SIG-M5 (cell line): ENCODE measurements at places on chromosomes 5 and 9.

- no peak for DNase-seq
These were observed 39.5 kb upstream of the PHF2 start for GRCh38 chr9:93536874-93537273.

GRCh38 chr9:68951879-68952659, 61.8 kb downstream of the PRKACG start:
- DNase-seq = peak; percentile 11

GRCh38 chr9:109779711-109780452, at the start of gene PALM2AKAP2:
Gene PALM2AKAP2, plus strand, starts transcription at chr9:109780198. Its CDS starts 291 bp downstream, at chr9:109780489.
- DNase-seq = no peak

- DNase-seq = no peak
These were observed 3.2 kb upstream of the C5orf63 start for GRCh38 chr5:127076315-127077129.

- DNase-seq = no peak
These were observed 68.1 kb downstream of the MEGF10 start for GRCh38 chr5:127358740-127359139.

DNA sequence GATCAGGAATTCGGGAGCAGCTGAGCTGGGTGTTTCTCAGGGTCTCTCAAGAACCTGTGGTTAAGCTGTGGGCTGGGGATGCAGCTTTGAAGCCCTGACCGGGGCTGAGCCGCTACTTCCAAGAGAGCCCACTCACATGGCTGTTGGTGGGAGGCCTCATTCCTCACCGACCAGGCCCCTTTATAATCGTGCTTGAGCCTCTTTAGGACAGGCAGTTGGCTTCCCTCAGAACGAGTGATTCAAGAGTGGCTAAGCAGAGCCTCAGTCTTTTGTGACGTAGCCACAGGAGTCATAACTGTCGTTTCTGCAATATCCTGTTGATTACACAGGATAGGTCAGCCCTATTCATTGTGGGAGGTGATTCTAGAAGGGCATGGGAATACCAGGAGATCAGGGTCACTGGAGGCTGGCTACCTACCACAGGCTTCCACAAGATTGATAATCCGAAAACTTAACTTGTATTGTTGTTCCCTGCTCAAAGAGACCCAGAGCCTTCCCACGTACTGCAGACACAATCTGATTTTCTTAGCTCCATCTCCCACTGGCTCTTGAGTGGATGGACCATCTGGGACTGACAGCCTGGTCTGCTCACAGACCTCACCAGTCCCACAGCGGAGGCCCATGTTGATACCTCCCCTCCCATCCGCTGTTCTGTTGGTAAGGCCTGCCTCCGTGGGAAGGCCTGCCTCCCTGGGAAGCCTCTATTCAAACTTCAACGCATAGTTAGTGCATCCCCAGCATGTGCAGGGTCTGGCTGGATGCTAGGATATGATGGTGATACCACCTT, 3.0 kb upstream of the ERGIC1 start:
- no peak for DNase-seq

- no peak for DNase-seq
These were observed 97.8 kb downstream of the MAST4 start for GRCh38 chr5:66694036-66694435.

DNA sequence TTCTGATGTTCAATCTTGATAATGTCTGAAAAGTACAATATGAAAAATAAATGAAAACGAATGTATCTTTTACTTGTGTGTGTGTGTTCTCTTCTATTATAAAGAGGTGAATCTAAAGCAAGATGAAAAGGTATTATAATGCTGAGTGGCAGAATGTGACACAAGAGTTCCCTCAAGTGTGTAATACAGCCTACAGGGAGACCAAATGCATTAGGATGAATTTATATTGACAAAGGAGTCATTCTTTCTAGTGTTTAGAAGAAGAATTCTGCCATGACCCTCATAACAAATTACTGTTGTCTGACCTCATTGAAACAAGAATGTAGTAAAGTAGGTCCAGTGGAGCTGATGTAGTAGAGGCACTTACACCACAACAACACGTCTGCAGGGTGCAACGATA, 1119.0 kb upstream of the CDH10 start:
- no peak for DNase-seq

- peak; percentile 20 for DNase-seq
These were observed 159.9 kb downstream of the FANCC start for GRCh38 chr9:95157481-95158151.

- no peak for DNase-seq
These were observed 42.3 kb upstream of the MUSK start for GRCh38 chr9:110626101-110626829.

DNA sequence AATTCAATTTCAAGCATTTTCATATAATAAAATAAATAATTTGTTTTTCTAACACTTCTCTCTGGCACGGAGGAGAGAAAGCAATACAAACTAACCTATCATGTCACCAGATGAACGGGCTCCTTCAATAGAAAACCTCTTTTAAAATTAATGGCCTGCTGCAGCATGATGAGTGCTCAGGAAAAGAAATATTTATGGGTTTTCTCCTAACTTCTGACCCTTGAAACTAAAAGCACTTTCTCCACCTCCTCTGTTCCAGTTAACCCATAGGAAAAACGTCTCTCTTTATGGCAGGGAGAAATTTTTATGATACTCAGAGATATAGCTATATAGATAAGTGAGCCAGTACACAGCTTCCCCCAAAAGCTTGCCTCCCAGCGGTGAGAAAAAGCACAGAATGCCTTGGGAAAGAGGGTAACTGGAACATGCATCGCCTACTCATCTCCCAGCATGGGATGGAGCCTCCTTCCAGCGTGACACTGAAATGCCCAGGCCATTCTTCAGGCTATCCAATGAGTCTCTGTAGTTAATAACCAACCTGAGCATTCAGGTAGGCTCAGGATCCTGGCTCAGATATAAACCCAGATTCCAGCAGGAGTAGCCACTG, 963.0 kb upstream of the DMAC1 start:
- DNase-seq = no peak

GRCh38 chr5:113489299-113489698, 1.0 kb upstream of the MCC start:
- DNase-seq = peak; percentile 94

DNA sequence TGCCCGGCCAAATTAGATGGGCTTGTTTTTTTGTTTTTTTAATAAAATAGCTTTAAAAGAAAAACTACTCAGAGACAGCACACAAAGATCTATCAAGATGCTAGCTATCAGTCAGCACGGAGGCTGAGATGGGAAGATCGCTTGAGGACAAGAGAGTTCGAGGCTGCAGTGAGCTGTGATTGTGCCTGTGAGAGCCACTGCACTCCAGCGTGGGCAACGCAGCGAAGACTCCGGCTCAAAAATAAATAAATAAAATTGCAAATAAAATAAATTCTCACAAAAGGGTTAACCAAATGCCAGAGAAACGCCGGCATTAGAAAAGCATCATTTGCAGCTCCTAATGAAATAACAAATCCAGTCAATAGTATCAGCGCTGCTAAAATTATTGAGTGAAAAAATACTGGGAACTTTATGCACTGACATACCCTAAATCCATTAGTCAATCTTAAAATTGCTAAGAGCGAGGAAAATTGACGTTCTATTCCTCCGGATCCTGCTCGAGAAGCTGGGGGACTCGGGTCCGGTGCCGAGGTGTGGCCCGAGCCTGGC, 681 bp downstream of the CPLANE1 start:
- DNase-seq = no peak

DNA sequence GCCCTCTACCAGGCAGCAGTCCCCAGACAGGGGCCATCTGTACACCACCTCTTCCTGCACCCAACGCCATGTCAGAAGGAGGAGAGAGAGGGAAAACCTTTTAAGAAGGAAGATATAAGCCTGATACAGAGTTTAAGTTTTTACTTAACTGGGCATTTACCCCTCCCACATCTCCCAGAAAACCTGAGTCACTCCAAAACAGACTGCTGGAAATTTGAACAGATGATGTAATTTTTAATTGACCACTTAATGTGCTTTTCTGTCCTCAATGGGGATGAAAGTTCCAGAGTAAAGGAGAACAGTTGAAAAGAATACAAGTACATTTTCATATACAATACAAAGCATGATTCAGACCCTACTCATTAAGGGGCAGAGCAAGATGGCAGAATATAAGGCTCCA, 63.9 kb downstream of the TTC39B start:
- DNase-seq = no peak

DNA sequence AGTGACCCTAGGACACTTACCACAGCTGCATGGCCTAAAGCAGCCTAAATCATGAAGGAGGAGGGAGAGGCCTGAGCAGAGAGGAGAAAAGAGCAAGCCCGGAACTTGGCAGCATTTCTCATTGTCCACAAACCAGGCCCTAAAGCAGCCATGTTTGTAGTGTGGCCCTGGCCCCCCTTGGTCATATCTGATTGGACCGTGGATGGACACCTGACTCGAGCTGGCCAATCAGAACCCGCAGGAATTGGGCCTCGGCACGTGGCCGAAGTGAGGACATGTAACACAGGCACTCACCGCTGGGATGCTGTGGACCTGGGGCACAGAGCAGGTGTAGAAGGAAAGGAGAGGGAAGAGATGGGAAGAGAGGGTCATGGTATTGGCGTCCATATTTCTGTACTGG, 56.9 kb downstream of the ASS1 start:
- DNase-seq = no peak

DNA sequence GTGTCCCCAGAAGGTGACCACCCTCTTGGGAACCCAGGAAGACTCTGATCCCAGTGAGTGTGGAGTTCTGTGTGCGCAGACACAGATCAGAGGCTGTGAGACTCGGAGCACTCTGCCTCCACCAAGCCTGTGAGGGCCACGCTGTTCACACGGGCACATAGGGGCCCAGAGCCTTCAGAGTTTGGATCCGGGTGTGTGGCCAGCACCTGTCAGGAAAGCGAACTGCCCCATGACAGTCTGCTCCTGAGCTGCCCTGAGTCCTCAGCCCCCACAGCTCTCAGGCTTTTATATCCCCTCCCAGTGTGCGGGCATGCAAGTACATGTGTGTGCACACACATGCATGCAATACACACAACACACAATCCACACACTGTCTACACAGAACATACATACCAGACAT, 161.8 kb upstream of the IRX2 start:
- DNase-seq = no peak

DNA sequence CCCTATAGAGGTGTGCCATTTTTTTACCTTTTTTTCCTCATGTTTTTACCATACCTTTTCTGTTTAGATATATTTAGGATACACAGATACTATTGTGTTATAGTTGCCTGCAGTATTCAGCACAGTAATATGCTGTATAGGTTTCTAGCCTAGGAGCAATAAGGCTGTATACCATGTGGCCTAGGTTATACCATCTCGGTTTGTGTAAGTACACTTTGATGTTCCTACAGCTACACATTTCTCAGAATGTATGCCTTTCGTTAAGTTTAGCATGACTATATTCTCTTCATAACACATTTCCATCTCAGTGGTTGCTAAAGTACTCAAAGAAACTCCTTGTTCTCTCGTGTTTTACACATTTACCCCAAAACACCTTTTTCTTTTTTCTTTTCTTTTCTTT, 23.0 kb downstream of the UBE2D2 start:
- DNase-seq = no peak

DNA sequence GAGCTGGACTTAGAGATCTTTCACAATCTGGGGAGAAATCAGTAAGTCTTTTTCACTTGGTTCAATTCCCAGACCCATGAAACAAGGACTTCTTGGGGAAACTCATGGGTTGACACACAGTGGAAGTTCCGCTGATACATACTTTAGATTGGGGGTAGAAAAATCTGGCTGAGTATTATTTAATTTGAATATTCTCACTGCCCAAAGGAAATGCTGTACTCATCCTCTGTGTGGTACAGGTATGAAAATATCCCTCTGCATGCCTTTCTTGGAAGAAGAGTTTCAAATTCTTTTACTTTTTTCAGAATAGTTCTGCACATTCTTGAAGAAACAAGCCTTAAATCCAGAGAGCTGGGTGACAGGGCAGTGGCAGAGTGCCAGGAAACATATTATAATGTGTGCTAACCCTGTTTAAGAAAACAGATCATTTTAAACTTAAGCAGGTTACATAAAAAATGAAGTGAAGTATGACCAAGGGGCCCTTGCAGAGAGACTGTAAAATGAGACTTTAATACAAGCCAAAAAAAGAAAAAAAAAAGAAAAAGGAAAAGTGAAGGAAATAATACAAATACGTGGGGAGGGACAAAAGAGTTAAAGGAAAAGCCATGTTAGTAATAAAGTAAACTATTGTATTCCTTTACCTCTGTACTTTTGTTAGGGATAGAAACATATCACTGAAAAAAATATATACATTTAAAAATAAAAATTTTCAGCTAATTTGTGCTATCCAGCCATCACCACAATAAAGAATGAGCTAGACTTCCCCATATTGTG, 173.4 kb upstream of the NR3C1 start:
- DNase-seq = no peak

DNA sequence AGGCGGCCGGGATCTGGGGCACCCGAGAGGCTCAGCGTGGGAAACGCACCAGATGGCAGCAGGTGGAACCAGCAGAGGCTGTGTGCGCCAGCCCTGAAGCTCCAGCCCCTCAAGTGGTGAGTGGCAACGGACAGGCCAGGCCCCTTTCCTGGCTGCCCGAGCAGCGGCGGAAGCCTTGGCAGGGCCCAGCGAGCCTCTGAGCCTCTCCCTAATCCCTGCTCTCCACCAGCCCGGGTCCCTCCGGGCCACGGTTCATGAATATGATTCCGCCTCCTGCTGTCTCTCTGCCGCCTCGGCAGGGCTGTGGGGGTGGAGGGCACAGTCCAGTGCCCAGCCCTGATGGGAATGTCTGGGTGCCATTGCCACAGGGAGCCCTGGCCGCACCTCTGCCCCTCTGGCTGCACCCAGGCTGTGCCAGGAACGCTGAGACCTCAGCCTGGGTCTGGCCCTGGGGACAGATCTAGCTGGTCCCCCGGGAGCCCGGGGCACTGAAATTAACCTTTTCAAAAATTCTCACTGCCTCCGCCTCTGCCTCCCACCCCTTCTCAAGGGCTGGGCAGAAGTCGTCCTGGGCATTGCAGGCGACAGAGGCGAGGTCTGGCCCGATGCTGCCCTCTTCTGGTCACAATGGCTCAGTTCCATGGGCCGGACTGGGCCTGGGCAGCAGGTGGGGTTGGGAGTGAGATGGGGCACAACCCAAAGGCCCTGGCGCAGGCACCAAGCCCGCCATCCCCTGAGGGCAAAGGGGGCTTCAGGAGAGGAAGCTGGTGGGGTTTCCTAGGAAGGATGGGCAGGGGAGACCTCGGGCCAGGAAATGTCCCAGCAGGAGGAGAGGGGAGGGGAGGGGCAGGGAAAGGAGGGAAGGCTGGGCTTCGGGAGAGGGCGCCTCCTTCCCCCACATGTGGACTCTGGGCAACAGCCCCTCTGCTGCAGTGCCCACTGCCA, 20.3 kb downstream of the CCDC187 start:
- no peak for DNase-seq

DNA sequence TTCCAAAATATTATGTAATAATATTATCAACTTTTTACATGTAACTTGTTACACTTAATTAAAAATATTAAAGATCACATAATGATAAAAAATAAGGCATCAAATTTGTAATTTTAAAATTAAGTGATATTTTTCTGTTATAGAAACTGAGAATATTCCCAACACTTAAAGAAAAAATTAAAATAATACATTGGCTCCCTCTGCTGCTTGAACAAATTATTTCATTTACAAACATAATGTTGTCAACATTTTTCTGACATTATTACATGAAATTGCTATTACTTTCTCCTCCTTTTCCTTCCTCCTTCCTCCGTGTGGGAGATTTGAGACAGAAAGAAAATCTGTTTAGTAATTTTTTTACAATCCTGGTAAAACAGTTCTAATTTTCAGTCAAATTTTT, 42.3 kb downstream of the RNF180 start:
- DNase-seq = no peak
